ENCODE measurements at places on chromosomes 2 and 18.

DNA sequence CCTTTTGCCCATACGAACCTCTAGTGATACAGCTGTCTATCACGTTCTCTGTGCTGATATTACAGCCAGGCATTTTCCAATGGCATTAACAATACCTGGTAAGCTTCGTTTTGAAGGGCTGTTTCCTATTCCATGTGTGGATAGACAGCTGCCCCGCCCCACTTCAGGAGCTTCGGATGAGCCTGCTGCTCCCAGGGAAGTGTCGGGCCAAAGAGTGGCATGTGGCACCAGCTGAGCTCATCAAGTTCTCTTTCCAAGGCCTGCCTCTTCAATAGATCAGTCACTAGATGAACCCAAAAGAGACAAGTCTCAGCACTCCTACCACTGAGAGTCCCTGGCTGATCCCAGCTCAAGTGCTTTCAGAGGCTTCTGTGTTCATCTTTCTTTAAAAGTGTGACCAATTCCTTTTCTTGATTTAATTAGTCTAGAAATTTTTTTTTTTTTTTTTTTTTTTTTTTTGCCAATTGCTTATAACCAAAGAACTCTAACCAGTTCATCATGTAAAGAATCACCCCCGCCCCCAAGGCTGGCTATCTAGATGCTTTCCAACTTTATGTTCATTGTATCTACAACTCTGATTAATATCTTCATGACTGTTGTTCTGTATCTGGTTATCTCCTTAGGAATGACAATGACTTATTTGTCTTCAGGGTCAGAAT, 46.6 kb downstream of the HDAC4 start:
- no peak for DNase-seq
- H3K36me3 ChIP-seq: peaks cover 22% of the 10 kb centered on the region
- no peaks in the 10 kb centered on the region for H3K4me1 ChIP-seq
- no peaks in the 10 kb centered on the region for H3K27me3 ChIP-seq
- H3K4me3 ChIP-seq: no peak overlapping the region

DNA sequence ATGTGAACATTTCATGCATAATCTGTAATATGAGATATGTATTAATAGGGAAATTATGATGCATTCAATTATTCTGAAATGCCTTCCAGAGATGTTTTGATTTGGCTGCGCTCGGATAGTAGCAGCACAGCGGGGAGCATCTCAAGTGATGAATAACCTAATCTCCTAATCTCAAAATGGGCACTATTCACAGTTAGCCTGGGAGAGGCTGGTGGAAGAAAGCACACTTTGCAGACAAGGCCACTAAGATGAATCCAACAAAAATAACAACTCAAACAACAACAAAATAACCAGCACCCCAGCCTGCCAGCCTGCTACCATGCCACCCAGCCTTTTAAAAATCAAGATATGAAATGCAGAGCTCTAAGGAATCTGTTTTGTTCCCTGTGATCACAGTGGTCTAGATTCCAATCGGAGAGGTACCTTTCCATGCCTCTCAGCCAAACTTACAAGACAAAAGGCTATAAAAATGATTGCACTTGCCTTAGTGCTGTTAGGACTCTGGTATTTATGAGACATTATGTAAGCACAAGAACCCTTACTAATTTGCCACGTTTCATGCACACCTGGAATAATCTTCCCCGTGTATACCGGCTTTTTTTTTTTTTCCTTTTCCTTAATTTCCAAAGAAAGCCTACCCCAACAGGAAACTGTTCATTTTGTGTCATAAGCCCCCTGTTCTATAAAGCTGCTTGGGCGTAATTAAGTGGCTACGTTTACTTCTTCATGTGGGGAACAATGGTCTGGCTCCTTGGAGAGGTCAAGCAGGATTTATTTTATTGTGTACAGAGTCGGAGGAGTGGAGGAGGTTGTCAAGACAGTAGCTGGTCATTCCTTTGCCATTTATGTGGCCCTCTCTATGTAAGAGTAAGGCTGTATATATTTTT, 526.9 kb upstream of the FANCL start:
- H3K27me3 ChIP-seq: peaks cover 5% of the 10 kb centered on the region
- H3K4me3 ChIP-seq: no peak overlapping the region
- H3K4me1 ChIP-seq: peaks cover 3% of the 10 kb centered on the region
- H3K27ac ChIP-seq: no peak overlapping the region

GRCh38 chr2:71778936-71779773, 325.8 kb downstream of the DYSF start:
- no peak overlapping the region for H3K4me3 ChIP-seq
- no peaks in the 10 kb centered on the region for H3K4me1 ChIP-seq
- H3K36me3 ChIP-seq: no peaks in the 10 kb centered on the region

DNA sequence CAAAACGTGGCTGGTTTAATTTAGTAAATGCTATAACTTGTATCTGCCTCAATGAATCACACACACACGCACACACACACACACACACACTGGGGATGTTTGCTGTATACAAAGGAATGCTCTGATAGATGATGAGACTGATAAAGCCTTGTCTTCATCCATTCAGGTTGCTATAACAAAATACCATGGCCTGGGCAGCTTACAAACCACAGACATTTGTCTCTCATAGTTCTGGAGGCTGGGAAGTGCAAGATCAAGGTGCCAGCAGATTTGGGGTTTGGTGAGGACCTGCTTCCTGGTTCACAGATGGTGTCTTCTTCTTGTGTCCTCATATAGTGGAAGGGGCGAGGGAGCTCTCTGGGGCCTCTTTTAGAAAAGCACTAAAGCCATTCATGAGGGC, 149.5 kb upstream of the HDAC4 start:
- no peak overlapping the region for H3K27ac ChIP-seq
- H3K36me3 ChIP-seq: no peaks in the 10 kb centered on the region
- peaks cover 6% of the 10 kb centered on the region for H3K27me3 ChIP-seq
- no peak for DNase-seq
